ENCODE measurements at places on chromosomes 1 and 21.

DNA sequence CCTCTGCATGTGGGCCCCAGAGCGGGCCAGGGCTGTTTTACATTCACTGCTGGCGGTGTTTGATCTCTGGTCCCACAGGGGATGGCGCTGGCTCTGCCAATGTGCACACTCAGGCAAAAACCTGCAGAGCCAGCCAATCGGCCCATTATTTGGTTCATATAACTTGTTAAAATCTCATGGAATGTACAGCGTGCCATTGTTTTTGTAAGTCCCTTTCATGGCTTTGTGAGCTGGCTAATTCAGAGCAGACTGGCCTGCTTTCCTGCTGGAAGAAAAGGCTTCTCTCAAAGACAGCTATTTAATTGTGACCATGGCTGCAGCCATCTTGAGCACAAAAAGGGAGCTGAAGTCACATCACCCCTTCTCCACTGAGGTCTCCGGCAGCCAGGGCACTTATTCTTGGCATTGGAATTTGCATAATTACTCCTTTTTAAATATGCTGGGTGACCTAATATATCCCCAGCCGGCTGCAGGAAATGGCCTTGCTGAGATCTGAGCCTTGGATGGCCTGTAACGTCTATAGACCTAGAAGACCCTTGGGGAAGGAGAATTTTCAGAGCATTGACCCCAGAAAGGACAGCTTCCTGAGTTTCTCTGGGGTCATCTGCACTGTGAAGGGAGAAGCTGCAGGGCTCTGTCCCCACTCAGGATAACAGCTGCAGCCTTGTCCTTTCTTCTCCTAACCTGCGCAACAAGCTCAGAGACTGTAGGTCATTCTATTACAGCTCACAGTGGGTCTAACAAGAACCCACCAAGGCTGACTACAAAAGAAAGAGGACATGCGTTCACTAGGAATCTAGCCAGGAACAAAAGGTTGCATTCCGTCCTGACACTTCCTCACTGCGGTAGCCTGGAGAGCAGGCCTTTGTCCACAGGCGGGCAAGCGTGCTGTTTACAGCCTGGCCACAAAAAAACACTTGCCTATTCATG is 45.8 kb downstream of the BCAR3 start:
- DNase-seq = no peak

GRCh38 chr1:161427733-161428516 is 60.2 kb upstream of the CFAP126 start:
- peak; percentile 38 for DNase-seq

DNA sequence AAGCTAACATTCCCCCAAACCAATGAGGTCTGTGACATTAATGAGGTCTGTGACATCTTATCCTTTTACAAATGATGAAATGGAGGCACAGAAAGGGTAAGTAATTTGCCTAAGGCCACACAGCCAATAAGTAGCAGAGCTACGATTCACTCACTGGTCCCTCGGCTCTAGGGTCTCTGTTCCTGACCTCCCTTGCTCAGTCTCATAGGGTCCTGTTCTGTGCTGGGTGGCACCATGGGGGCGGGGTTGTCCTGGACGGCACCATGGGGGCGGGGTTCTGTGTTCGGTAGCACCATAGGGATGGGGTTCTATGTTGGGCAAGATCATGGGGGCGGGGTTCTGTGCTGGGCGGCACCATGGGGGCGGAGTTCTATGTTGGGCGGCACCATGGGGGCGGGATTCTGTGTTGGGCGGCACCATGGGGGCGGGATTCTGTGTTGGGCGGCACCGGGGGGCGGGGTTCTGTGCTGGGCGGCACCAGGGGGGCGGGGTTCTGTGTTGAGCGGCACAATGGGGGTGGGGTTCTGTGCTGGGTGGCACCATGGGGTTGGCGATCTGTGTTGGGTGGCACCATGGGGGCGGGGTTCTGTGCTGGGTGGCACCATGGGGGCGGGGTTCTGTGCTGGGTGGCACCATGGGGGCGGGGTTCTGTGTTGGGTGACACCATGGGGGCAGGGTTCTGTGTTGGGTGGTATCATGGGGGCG is 55.6 kb downstream of the CLSTN1 start:
- no peak for DNase-seq

DNA sequence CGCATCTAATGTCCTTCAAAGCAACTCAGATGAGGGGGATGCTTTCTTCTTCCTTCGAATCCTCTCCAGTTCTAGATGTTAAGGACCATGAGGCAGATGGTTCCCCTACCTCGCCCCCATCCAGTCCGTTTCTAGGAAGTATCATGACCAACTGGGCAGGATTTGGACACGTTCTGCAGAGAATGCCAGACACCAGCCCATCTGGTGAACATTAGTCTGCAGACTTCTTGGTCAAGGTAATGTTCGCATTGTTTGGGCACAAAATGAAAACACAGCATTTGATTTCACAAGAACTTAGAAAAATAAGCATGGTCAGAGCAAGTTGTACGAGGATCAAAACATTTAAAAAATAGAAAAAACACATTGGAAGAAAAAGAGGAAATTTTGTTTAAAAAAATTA is 25.4 kb upstream of the ADARB1 start:
- no peak for DNase-seq

All from fibroblast of upper back skin (primary cell).